ENCODE measurements at places on chromosomes 3 and 15.

GRCh38 chr15:90876046-90876445 lies 7.7 kb downstream of the FURIN start:
- no peak for DNase-seq

DNA sequence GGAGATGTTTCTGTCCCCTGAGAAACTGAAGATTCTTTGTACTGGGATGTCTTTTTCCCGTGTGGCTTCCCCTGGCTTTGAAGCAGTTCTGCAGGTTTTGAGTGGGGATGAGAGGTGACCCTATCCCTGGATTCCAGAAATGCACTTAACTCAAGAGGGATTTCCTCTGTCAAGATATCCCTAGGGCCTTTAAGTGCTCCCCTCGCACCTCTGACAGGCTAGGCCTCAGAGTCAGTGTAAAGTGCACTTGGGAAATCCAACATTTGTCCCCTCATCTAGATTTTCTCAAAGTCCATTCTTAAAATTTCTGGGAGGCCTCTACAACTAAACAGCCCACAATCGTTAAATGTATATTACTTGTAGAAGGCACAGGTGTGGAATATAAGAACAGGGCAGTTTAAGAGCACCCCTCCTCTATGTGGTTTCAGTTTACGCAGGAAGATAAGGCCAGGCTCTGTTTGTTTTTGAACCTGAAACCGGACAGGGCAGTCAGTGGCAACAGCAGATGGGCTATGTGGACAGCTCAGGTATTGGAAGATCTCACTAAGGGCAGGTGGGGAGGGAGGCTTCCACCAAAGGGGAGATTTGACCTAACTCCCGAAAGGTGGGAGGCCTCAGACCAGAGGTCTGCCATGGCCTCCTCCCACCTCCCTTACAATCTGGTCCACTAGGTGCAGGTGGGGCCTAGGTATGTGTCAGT lies 4.8 kb downstream of the C3orf52 start:
- no peak for DNase-seq

DNA sequence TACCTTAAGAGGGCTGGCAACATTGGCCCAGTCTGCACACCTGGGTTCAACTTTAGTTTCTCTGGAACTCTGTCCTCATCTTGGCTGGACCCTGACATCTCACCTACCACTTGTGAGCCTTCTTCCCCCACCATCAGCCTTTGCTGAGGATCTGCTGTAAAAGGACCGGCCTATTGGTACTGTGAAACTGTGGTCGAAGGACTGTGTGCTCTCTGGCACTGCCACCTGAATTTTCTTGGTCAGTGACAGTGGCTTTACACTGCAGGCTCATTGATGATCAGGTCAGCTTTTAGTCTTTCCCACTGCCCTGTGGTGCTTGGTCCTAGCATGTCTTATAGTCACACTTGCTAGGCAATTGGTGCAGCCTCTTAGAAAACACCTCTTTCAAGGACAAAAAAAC lies 86.9 kb downstream of the PEX5L start:
- DNase-seq, result no peak

DNA sequence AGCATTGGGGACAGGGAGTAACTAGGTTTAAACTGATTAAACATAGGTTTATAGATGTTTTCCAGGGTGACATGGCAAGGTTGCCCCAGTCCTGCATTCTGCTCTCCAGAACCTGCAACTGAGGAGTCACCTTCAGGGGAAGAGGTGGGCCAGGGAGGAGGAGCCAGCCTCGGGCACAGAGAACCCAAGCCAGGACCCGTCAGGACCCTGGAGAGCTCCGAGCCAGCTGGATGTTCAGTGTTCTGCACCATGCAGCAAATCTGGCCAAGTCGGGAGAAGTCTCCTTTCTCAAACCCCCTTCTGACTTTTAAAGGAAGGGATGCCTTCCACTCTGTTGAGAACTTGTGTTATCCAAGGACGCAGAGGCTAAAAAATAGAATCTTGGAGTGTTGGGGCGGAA lies 62.1 kb upstream of the SLC6A11 start:
- no peak for DNase-seq

DNA sequence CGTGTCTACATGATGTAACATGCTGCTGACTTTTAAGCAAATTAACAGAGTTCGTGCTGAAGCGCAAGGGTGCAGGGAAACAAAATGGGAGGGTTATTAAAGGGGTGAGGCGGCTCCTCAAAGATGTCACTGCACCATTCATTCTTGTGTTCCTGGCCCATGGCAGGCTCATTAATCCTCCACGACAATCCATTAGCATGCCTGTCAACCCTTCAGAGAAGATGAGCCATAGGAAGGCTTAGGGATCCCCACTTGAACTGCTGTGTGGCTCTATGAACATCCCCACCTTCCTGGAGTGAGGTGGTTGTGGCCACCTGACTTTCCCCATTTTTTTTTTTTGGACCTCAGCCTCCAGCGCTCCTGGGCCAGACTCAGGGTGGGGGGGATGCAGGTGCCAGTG lies 45.8 kb downstream of the IGF1R start:
- no peak for DNase-seq
